Airway epithelial cell (primary cell): ENCODE measurements at places on chromosomes 12 and 14. TPM values are rescaled to one million over a fixed set of nuclear protein-coding genes. Genes with fewer than 3 reads are reported as not detected.

WASHC3 gene
- 31.6 and 57.7 TPM in 2 replicates for total RNA-seq

AACS gene
- total RNA-seq, result 36.9 and 37.3 TPM in 2 replicates

INHBC gene
- total RNA-seq, result 0.74 TPM in 1 of 2 replicates, not detected in the other

RD3L gene
- total RNA-seq, result not detected in 2 replicates

AKAP3 gene
- total RNA-seq, result 0.07 TPM in 1 of 2 replicates, not detected in the other

HOXC6 gene
- total RNA-seq, result not detected in 2 replicates

SERPINA1 gene
- 1.3 and 3.1 TPM in 2 replicates for total RNA-seq
